Left kidney (tissue), 8 donors: ENCODE measurements at places on chromosomes 5 and 9.

DNA sequence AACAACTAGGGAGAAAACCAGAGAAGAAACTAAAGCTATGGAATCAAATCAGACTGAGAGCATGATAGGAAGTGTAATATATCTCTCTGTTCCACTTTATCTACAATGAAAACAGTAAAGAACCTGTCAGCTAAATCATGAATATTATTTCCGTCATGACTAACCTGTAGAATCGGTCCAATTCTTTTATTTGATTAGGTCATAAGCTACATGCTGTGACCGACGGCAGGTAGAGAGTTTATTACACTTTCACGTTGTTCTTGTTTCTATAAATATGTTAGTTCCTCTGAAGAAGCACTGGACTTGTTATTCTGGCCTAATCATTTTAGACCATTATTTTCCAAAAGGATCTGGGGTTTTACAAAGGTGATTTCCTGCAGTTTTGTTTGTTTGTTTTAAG is 91.1 kb downstream of the DMRTA1 start:
- DNase-seq: no peak

DNA sequence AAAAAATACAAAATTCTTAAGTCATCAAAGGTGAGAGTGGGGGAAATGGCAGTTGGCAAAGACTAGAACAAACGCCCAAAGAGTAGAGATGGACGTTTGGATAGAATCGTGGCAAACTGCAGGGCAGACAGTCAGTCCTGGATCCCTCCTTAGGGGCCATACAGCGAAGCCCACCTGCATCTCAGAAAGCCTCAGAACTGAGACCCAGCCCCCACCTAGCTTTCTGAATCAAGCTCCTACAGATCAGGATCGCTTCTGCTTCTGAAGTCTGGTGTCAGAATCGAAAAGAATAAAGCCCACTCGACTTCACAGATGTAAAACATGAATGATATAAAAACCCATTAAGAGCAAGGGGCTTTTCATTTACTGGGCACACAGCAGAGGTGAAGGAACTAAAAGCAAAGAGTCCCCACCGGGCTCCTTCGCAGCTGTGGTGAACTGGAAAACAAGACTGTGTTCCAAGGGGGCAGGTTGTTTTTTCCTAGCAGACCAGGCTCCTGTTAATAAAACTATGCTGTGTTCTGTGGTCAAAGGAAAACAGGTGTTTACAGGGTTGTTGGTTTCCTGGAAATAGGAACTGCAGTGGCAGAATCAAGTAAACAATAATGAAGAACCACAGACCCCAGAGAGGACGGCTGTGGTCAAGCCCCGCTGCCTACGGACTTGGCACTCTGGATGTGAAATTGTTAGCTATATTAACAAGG is 91.8 kb downstream of the TLE1 start:
- DNase-seq: no peak

DNA sequence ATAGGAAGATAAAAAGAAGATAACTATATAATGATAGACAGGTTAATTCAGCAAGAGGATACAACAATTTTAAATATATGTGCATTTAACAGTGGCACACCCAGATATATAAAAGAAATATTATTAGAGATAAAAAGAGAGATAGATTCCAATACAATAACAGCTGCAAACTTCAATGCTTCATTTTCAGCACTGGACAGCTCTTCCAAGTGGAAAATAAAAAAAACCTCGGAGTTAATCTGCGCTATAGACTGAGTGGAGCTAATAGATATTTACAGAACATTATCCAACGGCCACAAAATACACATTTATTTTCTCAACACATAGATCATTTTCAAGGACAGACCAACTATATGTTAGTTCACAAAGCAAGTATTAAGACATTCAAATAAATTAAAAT is 1229.5 kb upstream of the CDH6 start:
- peak; percentile 2 for DNase-seq

DNA sequence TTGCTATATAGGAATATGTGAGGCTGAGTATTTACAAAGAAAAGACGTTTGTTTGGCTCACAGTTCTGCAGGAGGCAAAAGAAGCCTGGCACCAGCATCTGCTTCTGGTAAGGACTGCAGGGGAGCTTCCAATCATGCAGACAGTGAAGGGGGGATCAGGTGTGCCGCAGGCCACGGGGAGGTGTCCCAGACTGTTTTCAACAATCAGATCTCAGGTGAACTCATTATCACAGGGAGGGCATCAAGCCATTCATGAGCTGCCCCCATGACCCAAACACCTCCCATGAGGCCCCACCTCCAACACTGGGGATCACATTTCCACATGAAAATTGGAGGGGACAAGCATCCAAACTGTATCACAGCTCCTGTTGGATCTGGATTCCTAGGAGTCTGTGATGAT is 30.4 kb upstream of the TRIM14 start:
- no peak for DNase-seq

DNA sequence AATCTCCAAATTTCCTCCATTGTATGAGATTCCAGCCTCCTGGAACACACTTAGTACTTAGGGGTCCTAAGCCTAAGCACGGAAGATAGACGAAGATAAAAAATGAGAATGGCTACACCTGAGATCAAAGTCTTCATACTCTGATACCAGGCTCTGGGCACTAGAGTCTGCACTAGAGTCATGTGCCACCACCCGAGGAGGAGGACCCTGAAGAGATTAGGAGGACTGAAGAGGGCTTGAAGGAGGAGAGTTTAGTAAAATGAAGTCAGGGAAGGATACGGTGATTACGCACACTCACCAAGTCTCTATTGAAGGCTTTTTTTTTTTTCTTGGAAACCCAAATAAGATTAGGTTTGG is 573 bp upstream of the SPATA24 start:
- no peak for DNase-seq

DNA sequence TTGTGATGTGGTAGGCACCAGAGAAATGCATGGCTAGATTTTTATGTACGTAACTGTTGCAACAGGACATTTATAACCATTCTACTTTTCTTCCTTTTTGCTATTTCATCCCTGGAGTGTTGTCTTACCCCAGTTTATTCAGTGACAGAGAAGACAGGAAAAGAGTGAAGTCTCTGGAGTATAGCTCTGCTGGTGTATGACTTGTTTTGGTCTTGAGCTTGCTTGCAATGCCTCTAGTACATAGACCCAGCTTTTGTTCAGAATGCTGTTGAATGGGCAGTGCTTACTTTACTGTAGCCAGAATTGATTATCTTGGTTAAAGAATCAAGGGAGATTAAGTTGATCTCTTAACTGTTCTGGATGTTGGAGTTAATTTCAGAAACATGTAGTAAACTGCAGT is 94.3 kb downstream of the PBX3 start:
- no peak for DNase-seq

DNA sequence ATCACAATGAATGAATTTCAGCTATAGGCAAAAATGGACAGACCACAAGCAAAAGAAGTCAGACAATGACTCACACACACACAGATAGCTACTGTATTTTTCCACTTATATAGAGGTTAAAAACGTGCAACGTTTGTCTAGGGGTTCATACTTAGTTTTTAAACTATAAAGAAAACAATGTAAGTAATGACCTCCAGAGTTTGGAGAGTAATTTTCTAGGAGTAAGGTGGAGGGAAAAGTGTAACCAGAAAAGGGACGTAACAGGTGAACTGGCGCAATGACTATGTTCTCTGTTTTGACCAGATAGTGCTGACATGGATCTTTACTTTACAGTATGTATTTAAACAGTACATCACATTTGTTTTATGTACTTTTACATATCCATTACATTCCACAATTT is 51.1 kb downstream of the FNIP1 start:
- DNase-seq: no peak

DNA sequence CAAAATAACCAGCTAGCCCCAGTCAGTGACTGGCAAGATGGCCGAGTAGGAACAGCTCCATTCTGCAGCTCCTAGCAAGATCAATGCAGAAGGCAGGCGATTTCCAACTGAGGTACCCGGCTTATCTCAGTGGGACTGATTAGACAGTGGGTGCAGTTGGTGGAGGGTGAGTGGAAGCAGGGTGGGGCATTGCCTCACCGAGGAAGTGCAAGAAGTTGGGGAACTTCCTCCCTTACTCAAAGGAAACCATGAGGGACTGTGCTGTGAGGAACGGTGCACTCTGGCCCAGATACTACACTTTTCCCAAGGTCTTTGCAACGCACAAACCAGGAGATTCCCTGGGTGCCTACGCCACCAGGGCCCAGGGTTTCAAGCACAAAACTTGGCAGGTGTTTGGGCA is 9.6 kb upstream of the BTNL8 start:
- DNase-seq: no peak

DNA sequence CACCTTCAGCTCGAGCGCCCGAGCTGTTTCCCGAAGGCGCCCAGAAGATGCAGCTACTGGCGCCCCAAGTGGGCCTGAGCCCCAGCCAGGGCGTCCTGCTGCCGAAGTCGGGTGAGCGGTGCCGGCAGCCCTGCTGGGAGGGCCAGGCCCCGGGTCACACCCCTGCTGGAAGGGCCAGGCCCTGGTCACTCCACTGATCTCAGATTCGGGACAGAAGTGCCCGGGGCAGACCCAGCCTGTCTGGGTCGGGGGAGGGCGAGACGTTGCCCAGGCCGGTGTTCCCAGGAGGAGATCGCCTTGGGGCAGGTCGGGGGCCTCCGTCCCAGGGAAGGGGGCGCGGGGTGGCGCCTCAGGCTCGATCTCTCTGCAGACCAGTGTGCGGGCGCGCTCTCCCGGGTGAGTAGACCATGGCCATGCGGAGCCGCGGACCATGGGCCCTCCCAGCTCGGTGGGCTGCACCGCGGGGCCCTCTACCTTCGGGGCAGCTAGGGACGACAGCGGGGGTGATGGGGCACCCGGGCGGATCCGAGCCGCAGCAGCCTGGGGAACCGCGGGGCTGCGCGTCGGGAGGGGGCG is 2.3 kb downstream of the LCNL1 start:
- DNase-seq: no peak

DNA sequence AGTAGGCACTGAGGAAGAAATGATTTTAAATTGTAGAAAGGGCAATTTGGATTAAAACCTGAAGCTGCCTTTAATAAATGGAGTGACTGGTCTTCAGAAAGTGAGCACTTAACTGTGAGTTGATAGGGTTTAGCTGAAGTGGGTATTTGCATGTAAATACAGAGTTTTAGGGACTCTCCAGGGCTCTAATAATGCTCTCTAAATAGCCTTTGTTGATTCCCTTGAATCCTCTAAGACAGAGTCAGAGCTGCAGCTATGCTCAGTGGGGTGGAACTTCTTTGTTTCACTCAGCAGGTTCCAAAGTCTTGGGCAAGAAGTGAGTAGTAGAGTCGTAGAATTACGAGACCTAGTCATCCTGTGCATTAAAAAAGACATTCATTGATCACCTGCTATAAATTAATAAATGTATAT is 21.4 kb downstream of the GLRA1 start:
- DNase-seq: no peak

DNA sequence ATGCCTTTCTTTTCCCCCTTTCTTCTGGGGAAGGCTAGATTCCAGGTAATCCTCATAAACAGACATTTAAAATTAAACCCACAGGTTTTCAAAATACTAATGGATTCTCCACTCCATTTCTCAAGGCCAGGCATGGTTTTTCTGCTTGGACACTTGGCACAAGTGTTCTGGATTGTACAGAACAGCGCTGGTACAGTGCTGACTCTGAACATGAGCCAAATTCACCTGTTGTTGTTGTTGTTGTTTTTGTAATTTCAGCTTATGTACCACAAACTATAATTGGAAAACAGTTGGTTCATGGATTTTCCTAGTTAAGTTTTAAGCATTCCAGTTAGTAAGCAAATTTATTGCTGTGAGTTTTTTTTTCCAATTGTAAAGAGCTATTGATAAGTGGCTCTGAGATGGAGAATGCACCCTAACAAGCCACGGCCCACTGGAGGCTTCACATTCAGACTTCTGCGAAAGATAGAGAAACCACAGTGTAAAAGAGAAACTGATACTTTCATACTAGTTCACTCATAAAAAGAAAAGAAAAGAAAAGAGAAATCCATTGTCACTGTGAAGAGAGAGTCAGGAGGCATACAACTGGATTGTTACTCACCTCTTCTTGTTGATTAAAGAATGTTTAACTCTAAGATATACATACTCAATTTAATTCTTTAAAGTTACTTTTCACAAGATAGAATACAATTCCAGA is 16.2 kb upstream of the ITGA1 start:
- no peak for DNase-seq

- no peak for DNase-seq
These were observed 25.9 kb downstream of the ZDHHC11B start for GRCh38 chr5:758698-759053.

GRCh38 chr5:58551492-58551891 is 31.4 kb upstream of the RAB3C start:
- no peak for DNase-seq

DNA sequence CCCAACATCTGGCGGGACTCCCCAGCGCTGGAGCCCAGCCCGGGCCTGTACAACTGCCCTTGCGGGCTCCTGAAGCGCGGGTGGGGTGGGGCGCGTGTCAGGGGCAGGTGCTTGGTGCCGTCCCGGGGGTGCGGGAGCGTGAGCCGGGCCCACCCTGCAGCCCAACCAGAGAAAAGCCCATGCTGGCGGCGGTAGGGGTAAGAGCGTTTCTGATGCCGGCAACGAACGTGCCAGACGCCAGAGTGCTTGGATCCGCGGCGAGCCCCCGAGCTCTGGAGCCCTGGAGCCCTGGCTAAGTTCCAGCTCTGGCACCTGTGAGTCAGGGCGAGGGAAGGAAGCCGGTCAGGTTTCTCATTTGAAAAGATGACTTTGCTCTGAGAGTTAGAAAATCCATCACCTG is 58.0 kb downstream of the ZNF510 start:
- DNase-seq: peak; percentile 50

- DNase-seq: no peak
These were observed 85.8 kb upstream of the ALDH1A1 start for GRCh38 chr9:73038613-73039012.

DNA sequence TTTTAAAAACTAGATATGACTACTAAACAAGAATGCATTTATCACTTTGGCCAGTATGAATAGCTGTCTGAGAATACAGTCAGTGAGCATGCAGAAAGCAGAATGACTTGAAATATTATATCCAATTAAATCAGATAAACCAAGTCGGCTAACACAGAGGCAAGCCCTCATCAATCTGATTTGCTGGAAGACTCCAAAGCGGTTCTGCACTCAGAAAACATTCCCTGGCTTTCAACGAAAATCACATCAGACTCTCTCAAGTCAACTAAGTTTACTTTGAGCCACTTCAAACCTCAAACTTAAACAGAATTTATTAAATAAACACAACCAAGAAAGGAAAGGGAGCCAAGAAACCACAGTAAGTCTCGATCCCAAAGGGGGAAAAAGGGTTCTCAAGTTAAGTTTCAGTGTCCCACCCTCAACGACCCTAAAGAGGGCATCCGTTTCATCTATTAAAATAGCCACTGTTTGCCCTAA is 1.4 kb downstream of the MYO10 start:
- DNase-seq: no peak

DNA sequence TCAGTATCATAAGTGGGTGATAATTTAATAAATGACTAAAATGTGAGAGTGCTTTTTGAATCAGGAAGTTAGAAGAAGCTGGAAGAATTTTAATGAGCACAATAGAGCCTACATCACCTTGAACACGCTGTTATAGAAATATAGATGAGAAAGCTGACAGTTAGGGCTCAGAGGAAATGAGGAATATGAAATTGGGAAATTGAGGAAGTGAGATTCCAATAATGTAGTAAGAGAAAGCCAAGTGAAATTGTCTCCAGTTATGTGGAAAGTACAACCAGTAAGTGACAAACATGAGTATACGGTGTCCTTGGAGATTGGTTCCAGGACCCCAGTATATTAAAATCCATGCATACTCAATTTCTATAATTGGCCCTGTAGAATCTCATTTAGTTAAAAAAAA is 235.9 kb upstream of the FAM174A start:
- no peak for DNase-seq
